LHCN-M2 (cell line): ENCODE measurements at places on chromosomes 3 and 15. TPM values are rescaled to one million over a fixed set of nuclear protein-coding genes. Genes with fewer than 3 reads are reported as not detected.

Gene CCR8
- not detected in 2 replicates for total RNA-seq

- no peak for DNase-seq
Measured at GRCh38 chr15:37221671-37222145, 121.4 kb upstream of the MEIS2 start.

GRCh38 chr15:79372428-79372827, 59.7 kb upstream of the MINAR1 start:
- DNase-seq: no peak

DNA sequence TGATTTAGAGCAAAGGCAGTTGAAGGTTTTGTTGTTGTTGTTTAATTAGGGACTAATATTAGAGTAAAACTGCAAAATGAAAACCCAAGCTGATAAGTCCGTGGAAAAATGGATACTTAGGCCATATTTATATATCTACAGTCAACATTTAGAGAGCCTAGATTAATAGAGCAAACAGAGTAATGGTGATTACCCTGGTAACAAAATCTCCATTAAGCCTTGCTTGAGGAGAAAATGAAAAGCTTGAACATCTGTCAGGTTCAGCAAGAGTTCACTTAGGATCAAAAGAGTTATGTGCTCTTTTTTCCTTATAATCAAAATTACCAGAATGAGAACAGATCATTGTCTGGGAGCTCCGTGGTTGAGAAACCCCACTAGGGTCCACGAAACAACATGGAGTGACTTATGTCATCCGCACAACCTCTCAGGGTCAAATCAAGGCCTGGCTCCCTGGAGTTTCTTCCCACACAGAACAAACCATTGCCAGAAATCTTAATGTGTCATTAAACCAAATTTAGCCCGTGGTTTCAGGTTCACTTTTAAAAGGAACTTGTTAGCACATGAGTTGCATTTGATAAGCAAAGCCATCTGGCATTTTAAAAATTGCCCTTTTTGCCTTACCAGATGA, 381.2 kb downstream of the GABRB3 start:
- no peak for DNase-seq

Gene GOLGA8K
- total RNA-seq: 0.13 and 0.57 TPM in 2 replicates

DNA sequence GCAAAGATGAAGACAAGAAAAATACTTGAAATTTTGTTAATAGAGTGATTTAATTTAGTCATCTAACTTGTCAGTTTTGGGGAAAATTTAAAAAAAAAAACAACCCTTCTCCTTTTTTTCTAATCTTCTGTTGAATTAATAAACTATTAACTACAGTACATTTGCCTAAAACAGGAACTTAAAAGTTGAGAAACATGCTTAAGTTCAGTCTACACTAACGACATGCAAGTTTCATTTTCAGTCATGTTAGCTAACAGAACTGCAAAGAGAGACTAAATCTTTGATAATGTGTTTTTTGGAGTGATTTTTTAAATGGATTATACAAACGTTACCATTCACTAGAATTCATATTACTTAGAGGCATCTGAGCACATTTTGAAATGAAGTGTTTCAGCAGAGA, 71.9 kb upstream of the MBNL1 start:
- DNase-seq: no peak

Gene STXBP5L
- under 0.01 TPM in 1 of 2 replicates, not detected in the other for total RNA-seq

- DNase-seq: no peak
Measured at GRCh38 chr3:143419611-143420010, 300.0 kb downstream of the CHST2 start.

DNA sequence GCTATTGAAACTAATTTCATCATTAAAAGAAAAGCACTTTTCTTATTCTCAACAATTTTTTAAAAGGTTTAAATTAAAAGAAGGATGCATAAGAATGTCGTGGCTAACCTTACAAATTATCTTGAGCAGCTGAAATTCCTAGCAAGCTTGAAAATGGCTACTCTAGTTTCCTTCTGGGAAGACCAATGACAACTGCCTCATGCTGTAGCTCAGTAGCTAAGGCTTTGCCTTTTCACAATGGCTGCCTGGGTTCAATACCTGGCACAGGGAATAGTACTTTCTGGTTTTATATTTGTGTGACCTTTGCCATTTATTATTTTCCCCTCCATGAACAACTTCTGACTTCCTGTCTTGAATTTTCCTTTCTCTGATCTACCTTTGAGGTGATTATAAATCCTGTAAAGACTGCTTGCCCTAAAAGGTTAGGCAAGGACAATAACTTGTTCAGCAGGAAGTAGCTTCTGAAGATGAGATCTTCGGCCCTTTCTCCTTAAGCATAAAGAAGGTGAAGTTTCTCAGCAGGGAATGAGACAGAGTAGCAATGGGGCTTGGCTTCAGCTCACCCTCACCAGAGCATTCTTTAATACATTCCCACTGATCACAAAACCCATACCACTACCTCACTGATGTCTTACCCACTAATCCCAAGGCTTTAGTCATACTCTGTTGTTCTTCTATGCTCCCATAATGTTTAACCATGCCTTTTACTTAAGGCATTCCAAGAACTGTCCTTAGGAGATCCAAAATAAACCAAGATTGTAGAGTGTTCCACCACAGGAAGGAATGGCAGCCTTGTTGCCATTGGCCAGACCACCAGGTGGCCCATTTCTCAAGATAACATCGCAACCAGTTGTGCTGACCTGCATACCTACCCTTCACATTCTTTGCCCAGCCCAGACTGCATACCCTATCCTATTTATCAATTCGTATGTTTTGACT, 276.8 kb downstream of the ULK4 start:
- DNase-seq: peak; percentile 64

DNA sequence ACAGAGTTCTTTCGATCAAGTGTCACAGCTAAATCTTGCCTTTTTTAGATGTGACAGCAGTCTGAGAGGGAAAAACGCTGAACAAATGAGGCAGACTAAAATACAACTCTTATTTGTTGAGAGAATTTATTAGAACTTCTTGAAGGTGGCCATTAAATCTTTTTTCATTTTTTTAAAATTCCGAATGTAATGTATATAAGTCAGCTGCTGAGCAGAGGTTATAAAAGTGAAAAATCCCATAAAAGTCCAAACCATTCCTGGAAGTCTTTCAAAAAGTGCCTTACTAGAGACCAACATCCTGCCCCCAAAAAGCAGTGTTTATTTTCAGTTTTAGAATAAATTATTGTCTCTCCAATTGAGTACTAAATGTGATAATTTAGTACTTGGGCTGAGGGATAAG, 3.1 kb downstream of the TSEN2 start:
- no peak for DNase-seq

- no peak for DNase-seq
Measured at GRCh38 chr3:134457376-134458074, 28.3 kb downstream of the ANAPC13 start.

DNA sequence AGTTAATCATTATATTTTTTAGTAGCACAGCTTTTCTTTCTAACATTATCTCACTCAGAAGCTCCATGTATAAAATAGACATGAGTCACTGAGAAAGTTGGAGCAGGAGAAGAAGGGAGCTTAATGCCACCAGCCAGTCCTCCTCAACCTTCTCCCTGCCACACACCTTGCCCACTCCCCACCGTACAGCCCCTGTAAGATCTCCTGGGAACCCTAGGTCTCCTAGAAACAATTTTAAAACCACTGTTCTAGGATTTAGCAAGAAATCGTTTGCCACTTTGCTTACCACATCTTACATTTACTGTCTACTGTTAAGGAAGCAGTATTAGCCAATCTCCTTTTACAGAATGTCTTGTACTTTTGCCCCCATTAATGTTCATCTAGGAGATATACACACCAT, 170.1 kb upstream of the SNTN start:
- no peak for DNase-seq
